ENCODE measurements at places on chromosomes 6 and 20.

DNA sequence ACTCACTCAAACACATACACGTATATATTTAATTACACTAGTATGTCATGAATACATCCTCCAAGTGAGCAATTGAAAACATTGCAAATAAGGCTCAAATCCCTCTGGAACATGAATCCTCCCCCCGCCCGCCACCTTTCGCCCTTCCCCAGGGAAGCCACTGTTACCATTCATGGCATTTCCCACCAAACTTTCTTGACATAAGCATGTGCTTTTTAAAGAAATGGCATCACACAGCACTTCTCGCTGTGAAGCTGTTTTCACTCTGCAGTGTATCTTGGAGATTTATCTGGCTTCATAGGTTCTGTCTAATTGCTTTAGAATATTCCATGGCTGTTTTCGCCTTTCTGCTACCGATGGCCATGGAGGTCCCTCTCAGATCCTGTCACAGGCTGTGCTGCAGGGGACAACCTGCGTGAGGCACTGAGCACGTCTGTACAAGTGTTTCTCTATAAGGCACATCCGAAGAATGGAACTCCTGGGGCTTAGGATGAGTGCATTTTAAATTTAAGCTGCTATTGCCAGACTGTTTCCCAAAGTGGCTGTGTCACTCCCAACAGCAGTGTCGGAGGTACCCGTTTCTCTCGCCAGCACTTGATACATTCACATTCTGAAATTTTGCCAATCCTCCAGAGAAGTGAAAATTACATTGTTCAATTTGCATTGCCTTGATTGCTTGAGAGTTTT, 22.2 kb upstream of the PHACTR3 start:
- no peak for DNase-seq

GRCh38 chr6:28543651-28544610, 18.2 kb downstream of the GPX5 start:
- DNase-seq, result no peak

- no peak for DNase-seq
Observed at GRCh38 chr20:59184880-59185447, 21.3 kb downstream of the ZNF831 start.

DNA sequence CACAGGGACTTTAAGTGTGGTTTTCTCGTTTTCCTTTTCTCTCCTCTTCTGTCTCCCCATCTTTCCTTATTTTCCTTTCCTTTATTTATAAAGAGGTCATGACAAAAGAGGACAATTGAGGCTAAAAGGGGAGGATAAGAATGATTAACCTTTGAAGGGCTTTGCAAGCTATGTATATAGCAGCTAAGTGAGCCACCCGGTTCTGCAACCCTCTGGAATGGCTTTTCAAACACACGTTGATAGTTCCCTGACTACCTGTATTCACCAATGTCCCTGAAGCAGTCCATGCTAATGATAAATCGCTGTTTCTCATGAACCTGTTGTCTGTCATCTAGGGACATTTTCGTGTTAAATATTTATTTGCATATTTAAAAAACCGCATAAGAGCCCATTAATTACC, 124.4 kb upstream of the RALGAPA2 start:
- DNase-seq, result no peak

DNA sequence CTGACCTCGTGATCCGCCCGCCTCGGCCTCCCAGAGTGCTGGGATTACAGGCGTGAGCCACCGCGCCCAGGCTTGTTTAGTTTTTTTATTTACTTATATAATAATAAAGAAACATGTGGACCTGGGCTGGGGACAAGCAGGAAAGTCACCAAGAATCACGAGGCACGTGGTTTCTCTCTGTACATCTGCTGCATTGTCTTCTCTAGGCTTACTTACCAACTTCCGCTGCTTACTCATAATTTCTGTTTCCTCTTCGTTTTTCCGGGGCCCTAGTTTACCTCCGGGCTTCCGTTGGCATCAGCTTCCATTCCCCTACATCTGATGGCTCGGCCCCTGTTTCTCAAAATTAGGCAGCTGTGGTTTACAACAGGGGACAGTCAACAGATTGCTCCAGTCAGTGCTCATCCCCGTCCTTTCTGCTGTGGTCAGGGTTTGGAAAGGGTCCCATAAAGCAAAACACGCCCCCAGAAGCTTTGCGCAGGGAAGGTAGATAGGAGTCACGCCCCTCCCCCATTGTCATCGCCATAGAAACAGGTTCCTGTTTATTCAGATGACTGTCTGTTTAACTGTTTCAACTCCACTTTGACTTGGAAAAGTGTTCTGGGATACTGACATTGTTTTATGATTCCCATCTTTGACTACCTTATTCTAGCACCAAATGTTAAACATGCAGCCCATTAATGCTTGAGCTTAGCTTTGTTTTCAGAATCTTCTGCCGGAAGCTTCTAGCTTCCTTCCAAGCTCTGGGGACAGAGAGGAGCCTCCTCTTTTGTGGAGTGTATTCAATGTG, 31.9 kb upstream of the TXLNB start:
- DNase-seq, result peak; percentile 28

GRCh38 chr20:17641993-17642392, 40.0 kb downstream of the RRBP1 start:
- DNase-seq, result no peak

- DNase-seq, result no peak
Observed at GRCh38 chr6:144820270-144820669, 535.1 kb downstream of the UTRN start.

GRCh38 chr20:19944772-19945459, 72.2 kb upstream of the NAA20 start:
- DNase-seq, result no peak

DNA sequence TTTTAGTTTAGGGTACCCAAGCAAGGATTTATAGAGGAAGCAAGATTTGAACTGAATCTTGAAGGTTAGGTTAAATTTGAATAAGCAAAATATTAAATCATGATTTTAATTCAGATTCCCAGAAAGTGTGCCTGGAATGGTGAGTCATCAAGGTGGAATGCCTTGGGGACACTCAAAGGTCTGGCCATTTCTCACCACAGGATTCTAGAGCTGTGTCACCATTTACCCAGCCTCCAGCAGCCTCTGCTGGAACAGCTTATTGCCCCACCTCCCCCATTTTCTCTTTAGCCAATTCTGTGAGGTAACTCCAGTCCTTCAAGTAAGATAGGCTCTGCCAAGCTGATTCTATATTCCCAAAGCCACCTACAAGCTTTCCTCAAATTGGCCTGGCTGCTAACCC, 181.4 kb downstream of the SIM1 start:
- no peak for DNase-seq

GRCh38 chr6:91654793-91655192, 1067.9 kb upstream of the MAP3K7 start:
- no peak for DNase-seq

- no peak for DNase-seq
Observed at GRCh38 chr20:44021900-44022299, 107.2 kb downstream of the TOX2 start.

- no peak for DNase-seq
Observed at GRCh38 chr20:24990810-24991252, 1.7 kb downstream of the APMAP start.

- no peak for DNase-seq
Observed at GRCh38 chr20:10316582-10316981, 98.0 kb downstream of the SNAP25 start.

DNA sequence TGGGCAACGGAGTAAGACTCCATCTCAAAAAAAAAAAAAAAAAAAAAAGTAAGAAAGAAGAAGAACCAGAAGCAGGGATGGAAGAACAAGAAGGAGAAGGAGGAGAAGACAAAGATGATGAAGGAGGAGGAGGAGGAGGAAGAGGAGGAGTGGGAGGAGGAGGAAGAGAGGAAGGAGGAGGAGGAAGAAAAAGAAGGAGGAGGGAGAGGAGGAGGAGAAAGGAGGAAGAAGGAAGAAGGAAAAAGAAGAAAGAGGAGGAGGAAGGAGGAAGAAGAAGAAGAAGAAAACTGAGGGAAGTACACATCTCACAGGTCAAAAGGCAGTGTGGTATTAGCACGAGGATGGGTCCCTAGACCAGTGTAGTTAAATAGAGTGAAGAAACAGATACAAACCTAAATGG, 65.1 kb upstream of the SCAF8 start:
- DNase-seq, result no peak

- DNase-seq, result no peak
Observed at GRCh38 chr20:56685879-56686278, 56.8 kb downstream of the TFAP2C start.

- no peak for DNase-seq
Observed at GRCh38 chr20:45340951-45341350, 7.3 kb downstream of the SDC4 start.

DNA sequence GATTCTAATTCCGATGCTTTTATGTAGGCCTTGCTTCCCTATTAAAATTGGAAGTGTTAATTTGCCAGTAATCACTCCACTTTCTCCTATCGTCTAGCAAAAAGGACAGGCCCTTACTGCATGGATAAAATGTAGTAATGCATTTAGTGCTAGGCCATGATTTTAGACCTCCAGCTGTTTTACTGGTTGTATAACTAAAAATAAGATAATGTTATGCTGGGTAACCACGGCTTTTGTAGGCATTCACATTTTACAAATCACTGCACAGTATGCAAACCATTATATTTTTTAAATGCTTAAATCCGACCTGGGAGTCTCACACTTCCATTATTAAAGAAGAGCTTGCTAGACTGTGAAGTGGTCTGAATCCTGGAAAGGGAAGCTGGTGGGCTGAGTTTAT, 179.5 kb downstream of the TFAP2A start:
- no peak for DNase-seq

- DNase-seq, result no peak
Observed at GRCh38 chr6:150897400-150897943, 32.0 kb downstream of the MTHFD1L start.

- DNase-seq, result no peak
Observed at GRCh38 chr20:17651760-17652388, 30.2 kb downstream of the RRBP1 start.

DNA sequence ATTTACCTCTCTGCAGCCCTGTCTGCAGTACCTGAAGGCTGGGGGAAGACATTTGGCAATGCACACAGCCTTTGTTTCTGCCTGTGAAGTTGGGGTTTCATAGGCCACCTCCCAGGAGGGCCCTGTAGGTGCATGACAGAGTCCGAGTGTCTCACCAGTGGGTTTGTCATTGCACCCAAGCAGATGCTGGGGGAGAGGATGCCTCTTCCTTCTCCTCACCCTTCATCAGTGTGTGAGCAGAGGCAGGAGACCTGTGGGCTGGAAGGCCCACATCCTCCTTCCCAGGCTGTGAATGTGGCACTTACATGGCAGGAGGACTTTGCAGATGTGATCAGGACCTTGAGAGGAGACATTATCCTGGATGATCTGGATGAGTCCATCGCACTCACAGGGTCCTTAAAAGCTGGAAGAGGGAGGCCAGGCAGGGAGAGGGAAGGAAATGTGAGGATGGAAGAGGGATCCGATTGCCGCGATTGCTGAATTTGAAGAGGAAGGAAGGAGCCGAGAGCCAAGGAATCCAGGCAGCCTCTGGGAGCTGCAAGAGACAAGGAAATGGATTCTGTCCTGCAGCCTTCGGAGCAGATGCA, 30.4 kb downstream of the SYNJ2 start:
- no peak for DNase-seq

DNA sequence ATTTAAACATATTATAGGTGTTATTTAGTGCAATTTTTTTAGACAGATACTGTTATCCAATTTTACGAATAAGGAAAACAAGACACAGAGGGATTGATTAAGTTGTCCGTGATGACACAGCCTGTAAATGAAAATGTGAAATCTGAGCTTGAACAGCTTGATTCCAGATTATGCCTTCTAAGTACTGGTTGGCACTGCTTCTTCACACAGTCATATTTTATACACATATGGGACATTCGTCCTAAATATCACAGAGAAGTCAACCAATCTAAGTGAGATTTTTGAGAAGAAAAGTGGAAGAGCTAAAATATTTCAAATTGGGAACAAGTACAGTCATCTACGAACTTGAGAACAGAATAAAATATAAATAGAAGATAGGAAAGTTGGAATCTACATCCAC, 756.3 kb downstream of the BCKDHB start:
- no peak for DNase-seq

- DNase-seq, result no peak
Observed at GRCh38 chr20:1300083-1300840, 28.7 kb downstream of the SDCBP2 start.

GRCh38 chr6:78810146-78810545, 57.2 kb upstream of the IRAK1BP1 start:
- no peak for DNase-seq

GRCh38 chr6:39341937-39342336, 19.4 kb upstream of the KCNK16 start:
- no peak for DNase-seq

DNA sequence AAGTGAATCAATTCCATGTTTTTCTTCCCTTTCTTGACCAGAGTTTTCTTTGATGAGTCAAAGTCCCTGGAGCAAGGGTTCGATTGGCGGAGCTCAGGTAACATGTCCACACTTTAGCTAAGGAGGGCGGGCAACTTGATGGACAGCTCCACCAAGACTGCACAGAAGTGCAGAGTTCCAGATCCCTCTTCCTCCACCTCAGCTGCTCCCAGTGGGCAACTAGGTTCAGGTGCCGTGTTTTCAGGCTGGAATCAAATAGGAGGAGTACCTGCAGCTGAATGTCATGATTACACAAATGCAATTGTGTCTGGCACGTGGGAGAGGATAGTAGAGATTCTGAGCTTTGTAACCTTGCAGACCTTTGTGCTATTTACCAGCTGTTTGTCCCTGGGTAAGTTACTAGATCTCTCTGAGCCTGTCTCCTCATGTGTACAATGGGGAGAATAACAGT, 1.9 kb upstream of the ELMO2 start:
- DNase-seq, result no peak

DNA sequence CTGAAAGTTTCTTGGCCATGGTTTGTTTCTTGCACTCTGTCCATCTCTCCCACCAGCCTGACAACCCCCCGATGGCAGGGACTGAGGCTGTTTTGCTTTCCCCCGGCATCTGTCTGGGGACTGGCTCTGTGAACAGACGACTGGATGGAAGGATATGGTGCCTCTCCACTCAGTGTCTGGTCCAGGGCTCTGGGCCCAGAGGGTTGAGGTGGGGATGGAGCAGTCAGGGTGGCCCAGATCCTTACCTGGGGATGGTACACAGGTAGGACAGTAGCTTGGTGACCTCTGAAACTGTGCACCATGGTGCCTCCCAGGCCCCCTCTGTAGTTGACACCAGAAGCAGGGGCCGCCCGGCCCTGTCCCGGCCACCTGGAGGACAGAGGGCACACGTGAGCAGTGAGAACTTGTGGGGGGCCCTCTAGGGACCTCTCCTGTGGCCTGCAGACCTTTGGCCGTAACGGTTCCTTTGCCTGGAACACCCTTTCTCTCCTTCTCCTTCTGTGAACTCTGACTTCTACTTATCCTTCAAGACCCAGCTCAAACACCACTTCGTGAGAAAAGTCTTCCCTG, 29.5 kb downstream of the KIAA1755 start:
- no peak for DNase-seq

GRCh38 chr6:136025736-136026135, 174.2 kb downstream of the PDE7B start:
- no peak for DNase-seq

GRCh38 chr6:158464483-158464882, 95.4 kb upstream of the TMEM181 start:
- no peak for DNase-seq

GRCh38 chr20:57582432-57583288, 21.8 kb downstream of the PCK1 start:
- DNase-seq, result no peak

- no peak for DNase-seq
Observed at GRCh38 chr6:162999575-163000285, 272.0 kb downstream of the PACRG start.
